ENCODE measurements at places on chromosomes 3 and 15.

- DNase-seq: no peak
Measured at GRCh38 chr3:195162033-195162669, 108.8 kb downstream of the XXYLT1 start.

DNA sequence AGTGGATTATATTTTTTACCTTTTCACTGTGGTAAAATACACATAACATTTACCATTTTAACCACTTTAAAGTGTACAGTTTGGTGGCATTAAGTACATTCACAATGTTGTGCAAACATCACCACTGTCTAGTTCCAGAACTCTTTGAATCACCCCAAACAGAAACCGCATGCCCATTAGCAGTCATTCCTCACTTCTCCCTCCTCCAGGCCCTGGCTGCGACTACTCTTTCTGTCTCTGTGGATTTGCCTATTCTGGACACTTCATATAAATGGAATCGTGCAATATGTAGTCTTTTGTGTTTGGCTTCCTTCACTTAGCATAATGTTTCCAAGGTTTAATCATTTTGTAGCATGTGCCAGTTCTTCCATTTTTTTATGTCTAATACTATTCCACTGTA is 409.8 kb downstream of the NTRK3 start:
- DNase-seq: peak; percentile 16

GRCh38 chr3:178527981-178528380 is 8.3 kb upstream of the KCNMB2 start:
- no peak for DNase-seq

- DNase-seq: no peak
Measured at GRCh38 chr3:38740537-38740936, 75.5 kb downstream of the SCN10A start.

DNA sequence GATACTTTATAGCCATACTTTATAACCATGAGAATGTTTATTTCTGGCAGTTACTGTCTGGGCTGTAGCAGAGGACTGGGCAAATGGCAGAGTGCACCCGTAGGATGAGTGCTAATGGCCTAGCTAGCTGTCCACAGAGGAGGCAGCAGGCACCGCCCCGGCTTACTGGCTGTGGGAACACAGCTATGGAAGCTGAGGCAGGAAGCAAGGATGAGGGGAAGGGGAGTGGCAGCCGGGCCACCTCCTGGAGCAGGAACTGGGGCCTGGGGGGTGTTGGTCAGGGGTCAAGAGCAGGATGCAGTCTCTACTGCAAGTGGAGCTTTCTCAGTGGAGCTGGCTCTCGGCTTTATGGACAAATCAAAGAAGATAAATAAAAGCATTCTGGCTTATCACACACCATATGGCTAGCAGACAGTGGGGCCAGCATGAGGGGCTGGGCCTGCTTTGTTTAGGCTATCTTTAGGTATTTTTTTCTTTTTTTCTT is 316.8 kb upstream of the CTDSPL start:
- DNase-seq: no peak

- DNase-seq: no peak
Measured at GRCh38 chr15:82272154-82272553, 9.5 kb downstream of the SAXO2 start.

DNA sequence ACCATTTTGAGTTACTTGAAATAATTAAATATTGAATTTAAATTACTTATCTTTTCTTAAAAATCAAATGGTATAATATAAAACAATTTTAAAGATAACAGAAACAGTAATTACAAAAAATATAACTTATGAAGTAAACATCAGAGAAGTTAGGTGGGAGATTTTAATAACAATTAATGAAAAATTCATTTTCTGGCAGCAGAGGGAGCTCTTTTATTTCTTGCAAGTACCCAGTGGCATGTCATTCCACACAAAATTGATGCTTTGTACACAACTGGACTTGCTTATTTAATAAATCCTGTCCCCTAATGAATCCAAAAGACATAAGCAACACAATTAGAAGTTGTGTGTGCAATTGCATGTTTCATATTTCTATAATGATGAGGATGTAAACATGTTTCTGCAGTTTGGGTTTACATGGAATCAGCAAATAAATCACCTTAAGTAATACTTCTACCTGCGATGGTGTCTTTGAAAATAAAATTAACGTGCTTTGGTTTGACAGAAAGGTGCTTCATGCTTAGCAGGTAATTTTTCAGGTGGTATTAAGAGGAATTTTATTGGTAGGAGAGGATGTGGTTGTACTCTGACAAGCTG is 861.3 kb downstream of the ZPLD1 start:
- peak; percentile 15 for DNase-seq

DNA sequence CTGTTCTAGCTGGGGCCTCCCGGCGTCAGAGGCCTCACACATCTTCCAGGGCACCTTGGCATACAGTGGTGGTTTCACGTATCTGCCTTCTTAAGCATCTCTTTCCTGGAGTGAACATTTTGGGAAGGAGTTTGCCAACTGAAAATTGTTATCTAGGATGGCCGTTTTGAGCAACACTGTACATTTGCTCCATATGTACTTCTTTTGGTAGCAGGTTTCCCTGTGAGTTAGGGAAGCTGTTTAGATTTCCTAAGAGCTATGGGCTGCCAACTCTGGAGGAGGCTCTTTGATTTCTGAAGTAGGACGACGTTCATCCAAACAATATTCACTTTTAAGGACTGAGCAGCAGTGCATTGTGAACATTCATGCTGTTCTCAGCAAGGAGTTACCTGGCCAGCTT is 665.9 kb downstream of the SQOR start:
- no peak for DNase-seq

DNA sequence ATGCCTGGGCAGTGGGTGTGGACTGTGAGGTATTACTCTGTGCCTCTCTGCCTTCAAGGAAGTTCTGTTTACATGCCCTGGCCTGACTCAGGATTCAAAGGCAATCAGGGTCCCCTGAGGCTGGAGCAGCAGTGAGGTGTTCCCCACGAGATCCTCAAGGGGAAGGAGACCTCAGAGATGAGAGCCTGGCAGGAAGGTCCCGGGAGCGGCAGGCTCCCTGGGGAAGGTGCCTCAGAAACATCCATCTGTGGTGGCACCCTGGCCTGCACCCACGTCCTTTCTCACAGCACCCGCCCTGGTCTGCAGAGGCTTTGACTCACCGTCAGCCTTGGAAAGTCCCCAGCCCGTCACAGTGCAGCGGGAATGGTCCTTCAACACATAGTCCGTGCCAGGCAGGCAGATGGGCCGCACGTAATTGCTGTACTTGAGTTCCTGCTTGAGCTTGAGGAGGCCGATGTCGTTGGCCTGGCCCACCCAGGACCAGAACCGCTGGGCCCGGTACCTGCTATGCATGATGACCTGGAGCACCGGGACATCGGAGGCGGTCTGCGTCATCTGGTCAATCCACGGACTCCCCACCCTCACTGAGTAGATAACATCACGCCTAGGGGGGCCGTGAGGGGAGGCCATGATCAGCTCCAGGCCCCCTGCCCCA is 3.6 kb downstream of the PRSS50 start:
- no peak for DNase-seq

DNA sequence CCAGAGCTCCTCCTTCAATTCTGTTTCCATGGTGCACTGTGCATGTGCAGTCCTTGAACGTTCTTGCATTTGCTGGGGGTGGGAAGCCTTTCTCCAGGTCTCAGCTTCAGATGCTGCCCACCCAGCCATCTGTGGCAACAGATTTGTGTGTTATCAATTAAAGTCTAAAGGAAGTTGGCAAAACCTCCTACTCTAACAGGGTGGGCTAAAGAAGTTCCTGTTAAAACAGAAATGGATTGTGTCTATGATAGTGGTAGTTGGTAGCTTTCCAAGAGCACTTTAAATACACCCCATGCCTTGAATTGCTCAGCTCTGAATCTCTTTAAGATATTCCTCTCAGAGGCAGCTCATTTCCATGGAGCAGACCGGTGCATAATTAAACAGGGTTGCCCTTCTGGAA is 488.0 kb upstream of the SUCLG2 start:
- DNase-seq: no peak

- no peak for DNase-seq
Measured at GRCh38 chr3:23644676-23645075, 161.1 kb upstream of the UBE2E1 start.

- no peak for DNase-seq
Measured at GRCh38 chr15:69974321-69974720, 123.4 kb downstream of the TLE3 start.

DNA sequence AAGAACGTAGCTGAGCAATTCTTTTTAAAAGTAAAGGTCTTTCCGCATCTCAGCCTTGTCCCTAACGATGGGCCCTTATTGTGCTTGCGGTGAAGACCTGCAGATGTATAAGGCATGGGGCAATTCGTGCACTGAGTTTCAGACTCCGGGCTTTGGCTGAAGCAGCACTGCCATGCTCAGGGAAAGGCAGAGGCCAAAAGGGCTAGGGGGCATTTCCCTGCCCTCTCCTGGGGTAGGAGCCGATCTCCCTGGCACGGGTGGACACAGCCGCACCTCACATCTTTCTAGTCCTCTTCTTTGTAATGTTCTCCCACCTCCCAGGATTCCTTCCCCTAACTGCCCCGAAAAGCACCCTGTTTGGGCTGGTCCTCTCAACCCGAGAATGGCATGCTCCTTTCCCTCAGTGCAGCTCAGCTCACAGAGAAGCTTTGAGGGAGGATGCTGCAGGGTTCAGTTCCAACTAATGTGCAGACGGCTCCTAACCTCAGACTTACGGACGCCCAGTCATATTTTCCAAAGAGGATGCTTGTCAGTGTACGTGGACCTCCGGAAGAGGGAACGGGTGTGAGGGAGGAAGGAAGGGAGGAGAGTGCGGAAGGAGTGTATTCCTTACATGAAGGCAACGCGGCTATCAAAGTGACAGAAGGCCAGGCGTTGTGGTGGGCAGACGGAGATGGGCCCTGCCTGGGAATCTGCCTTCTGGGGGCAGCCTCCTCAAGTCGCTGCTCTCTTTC is 61.2 kb downstream of the SYNM start:
- DNase-seq: no peak

GRCh38 chr3:115864911-115865310 is 241.6 kb downstream of the GAP43 start:
- no peak for DNase-seq

DNA sequence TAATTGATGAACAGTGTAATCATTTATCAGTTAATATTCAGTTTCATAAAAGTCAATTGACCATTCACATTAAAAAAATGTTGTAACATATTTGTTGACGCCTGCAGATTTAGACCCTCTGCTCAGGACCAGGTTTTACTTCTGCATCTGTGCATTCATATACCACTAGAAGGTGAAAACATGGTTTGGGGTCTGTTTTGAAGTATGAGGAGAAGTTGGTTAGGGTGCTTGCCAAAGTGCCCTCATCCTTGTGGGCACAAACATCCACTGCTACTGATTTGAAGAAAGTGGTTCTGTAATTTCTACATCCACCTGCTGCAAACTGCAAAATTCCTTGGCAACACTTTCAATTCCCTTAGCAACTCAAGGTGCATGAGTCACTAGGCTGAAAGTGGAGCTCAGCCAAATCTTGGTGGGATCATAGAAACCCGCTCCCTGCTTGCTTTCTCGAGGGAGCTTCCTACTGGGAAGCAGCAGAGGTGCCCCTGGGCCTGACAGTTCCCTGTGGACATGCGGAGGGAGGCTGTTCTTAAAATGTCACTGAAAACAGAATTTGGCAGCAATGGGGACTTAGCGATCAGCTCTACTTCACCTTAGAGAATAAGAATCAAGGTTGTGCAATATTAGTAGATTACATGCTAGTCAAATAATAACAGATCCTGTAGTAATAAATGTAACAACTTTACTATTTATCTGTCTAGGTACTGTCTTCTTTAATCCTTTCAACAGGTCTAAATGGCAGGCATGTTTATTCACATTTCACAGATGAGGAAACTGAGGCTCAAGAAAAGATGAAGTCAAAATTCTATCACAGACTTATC is 301.0 kb upstream of the TBL1XR1 start:
- DNase-seq: no peak

Data from AG10803 (cell line).